HFFc6 (cell line): ENCODE measurements at places on chromosomes 5 and 9. TPM values are rescaled to one million over a fixed set of nuclear protein-coding genes. Genes with fewer than 3 reads are reported as not detected.

- DNase-seq, result no peak
Observed at GRCh38 chr5:66671305-66671704, 75.1 kb downstream of the MAST4 start.

DNA sequence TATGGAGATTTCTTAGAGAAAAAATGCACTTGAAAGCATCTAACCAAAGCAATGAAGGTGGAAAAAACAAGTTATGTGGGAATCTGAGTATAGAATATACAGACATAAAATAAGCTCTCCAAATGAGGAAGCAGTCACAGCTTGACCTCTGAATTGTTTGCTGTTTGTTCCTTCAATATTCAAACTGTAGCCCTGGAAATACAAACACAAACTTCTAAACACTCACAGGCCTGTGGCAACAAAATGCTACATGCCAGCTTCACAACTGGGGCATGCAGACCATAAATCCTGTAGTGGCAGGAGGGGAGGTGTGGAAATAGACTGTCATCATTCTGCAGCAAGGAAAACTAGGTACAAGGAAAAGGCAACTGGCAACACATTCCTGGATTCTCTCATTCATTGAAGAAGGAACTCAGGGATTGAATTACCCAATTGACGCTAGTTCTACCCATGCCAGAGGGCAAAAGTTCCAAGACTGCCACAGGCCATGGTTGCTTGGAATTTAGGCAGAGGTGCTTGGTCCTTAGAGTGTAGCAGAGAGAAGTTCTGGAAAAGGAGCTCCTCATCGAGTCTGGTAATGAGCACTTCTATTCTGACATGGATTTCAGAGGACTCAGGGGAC, 349.6 kb downstream of the PDE4D start:
- DNase-seq, result no peak

DNA sequence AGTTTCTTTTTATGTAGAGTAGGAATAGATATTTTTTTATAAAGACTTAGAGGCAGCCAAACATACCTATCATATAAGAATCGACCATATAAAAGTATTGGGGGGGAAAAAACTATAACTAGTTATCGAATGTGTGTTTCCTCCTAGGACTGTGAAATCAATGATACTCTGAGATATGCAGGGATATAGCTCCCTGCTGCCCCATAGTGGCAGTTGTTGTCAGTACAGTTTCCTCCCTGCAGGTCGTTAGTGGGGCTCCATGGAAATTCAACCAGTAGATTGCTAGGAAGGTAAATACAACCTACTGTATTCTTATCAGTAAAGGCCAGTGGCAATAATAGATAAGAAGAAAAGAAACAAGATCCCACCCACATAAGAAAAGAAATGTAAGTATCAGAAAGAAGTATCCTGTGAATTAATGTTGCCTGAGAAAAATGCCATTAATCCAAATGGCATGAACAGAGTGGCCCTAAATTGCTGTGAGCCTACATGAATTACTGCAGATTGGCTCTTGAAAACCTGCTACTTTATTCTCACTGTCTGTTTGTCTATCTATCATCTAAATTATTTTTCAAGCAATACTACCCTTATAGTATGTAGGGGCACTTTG, 136.9 kb upstream of the FBN2 start:
- DNase-seq, result peak; percentile 53

- DNase-seq, result no peak
Observed at GRCh38 chr9:93577078-93577974, 942 bp downstream of the PHF2 start.

DNA sequence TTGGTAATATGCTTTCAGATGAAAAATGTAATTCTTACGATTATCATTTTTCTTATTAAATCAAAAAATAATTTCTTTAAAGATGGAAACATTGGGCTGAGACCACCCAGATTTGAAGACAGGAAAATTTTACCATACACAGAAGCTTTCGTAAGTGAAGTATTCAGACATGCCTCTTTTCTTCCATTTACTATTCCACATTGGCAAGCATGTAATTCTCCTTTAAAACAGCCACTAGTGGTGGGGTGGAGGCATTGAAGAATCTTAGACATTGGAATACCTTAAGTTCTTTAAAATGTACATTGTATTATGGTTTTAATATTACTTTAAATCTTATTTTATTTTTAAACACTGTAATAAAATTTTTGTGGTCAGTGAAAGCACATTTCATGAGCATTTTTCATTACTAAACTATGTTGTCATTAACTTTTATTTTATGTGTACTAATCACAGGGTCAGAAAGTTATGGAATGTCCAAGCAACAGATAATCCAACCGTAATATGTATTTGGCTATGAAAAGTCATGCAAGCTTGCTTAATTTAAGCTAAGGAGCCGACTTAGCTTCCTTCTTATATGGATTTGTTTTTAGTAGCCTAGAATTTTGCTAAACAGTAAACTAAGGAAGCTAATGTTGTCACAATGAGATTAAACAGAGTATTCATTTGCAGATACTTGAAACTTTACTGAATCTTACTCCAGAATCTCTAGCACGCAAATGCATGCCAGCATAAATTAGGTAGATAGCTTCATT, 97.4 kb upstream of the ALDH1A1 start:
- peak; percentile 76 for DNase-seq

DNA sequence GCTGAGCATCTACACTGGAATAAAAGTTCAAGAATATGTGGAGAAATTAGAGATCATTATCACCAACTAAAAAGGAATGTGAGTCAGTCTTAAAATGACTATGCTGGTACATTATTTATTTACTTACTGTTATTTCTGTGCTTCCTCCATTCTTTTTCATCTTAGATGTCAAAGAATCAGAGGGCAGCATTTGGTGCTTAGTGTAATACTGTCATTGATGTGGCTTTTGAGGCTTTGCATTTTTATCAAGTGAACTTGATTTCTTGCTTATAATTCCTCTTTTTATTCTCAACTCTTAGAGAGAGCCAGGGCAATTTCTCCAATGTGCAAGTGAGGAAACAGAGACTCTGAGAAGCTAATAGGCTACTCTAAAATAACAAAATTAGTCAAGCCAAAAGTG, 163.7 kb upstream of the TRPC7 start:
- peak; percentile 13 for DNase-seq

DNA sequence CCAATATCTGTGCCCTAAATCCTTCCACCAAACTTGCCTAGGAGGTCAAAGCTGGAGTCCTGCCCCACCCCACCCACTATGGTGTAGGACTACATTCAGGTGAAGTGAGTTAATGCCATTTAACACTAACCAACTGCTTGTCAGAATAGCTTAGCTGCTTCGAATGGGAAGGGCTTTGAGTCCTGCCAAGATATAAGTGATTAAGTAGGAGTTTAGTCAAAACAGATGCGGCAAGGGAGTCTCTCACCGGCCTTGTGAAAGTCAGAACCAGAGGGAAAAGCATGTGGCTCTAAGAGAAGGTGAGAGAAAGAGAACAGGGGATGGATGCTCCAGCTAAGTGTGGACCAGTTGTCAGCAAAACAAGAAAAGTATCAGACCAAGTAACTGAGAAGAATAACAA, 132.6 kb downstream of the SPOCK1 start:
- DNase-seq, result no peak

DNA sequence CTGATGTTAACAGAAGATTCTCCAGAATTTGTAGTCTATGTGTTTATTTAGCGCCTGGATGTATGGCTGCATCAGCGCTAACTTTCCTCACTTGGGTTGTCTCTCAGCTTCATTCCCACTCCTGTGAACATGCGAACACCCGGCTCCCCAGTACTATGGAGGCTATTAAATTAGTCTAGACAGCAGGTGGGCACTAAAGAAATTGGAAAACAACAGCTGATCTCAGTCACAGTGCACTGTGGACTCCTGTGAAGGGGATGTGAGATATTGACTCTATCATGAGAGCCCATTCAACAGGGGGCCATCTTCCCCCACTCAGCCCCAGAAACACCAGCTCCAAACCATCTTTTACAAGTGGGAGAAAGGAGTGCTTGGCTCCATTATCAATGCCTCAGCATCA, 471.0 kb downstream of the KDM4C start:
- no peak for DNase-seq

GRCh38 chr5:139148306-139148705, 49.9 kb downstream of the SIL1 start:
- DNase-seq, result no peak

DNA sequence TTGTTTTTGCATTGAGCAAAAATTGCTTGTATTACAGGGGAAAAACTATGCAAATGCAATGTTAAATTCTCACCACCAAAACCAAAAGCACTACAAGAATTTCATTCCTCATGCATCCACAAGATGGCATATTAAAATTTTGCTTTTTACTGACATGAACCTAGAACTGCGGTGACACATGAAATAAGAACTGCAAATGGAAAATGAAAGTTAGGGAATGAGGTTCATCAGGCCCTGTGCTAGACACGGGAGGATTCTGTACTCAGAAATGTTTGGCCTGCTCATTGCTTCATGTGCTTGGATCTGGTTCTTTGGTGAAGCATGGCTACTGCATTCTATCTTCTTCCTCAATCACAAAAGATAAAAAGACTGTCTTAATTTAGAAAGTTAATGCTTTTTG, 9.1 kb upstream of the RFK start:
- peak; percentile 78 for DNase-seq

DNA sequence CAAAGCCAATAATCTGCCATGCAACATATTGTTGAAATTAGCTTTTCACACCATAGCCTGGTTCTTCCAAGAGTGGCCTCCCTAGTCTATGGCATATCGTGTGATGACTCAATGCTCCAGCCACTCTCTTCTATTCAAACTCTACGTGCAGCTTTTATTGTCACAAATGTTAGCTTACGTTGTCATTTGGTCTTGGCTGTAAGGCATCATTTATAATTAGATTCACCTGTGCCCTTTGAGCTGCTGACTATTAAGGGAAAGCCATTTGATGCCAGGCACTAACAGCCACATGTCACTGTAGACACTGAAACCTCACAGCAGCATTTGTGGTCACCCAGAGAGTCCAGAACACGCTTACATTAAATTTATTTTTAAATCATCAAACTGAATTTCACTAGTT, 66.8 kb downstream of the APBA1 start:
- DNase-seq, result no peak

GRCh38 chr5:115151208-115151805, 18.4 kb downstream of the TRIM36 start:
- no peak for DNase-seq

GRCh38 chr5:138790684-138791083, 37.5 kb downstream of the CTNNA1 start:
- DNase-seq, result peak; percentile 39

GRCh38 chr9:68560071-68560844, 19.6 kb upstream of the TMEM252 start:
- no peak for DNase-seq

DNA sequence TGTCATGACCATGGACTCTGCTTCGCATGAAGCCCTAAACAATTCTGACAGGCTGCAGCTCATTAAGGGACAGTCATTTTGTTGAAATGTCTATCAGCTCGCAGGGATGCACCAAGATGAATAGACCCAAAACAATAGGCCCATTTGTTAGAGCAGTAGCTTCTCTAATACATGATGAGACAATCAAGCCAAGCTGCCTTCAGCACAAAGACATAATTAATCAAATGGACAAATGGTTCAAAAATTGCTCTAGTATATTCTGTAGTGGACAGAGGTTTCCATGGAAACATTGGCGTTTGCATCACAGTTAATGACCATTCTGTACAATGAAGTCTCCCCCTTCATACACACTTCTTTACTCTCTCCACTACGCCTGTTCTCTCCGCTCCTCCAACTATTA, 274.6 kb downstream of the ANXA1 start:
- no peak for DNase-seq

DNA sequence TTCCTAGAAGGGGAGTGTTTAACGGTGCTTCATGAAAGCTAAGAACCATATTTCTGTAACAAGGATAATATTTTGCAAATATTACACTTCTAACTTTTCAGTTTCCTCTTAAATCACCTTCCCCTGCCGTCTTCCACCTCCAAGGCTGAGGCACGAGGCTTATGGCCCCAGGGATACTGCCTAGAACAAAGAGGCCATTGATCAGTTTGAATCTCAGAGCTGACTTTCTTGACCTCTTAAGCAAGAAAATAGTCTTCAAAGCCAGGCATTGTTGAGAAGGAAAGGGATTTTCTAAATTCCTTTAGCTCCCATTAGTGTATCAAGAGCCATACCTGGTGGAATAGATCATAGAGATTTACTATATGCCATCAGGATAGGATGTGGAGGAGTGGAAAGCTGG, 566.2 kb downstream of the BNC2 start:
- no peak for DNase-seq

DNA sequence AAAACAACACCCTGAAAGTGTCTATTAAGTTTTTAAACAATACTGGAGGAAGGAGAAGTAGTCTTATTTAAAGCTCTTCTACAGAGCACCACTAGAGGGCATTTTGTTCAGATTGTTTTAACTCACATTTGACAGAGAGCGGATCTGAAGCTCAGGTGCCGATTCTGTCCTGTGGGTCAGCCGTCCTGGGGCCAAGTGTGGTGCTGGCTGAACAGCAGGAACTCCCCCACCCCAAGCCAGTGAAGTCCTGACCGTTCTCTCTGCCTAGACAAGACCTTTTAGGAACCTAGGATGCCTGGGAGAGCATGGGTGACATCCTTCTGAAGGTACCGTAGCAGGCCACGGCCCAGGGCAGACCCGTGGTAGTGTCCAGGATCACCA, 3.9 kb downstream of the EXOC3 start:
- peak; percentile 42 for DNase-seq

DNA sequence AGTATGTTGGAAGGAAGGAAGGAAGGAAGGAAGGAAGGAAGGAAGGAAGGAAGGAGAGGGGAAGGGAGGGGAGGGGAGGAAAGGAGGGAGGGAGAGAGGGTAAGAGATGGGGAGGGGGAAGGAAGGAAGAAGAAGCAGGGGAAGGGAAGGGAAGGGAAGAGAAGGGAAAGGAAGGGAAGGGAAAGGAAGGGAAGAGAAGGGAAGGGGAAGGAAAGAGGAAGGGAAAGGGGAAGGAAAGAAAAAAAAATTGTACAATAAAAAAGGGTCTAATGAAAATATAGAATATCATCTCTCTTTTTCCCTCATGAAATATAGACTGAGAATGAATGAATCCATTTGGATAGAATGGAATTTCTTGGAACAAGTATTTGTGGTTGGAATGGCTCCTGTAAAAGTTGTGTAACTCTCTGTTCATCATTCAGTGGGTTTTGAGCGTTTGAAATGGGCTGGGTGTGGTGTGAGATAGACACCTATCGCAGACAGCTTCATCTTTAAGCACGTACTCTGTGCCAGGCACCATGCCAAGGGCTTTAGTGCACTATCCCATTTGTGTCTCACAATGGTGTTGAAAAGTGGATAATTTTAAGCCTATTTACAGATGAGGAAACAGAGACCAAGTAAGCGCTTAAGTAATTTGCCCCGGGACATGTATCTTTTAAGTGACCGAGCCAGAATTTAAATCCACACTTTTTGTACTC, 11.6 kb upstream of the PAPPA start:
- no peak for DNase-seq

FGF1 gene
- total RNA-seq, result 32.5 to 39.5 TPM (median 38.5 TPM) in 3 replicates

SLC34A1 gene
- total RNA-seq, result not detected in 2 replicates

PCDHAC1 gene
- not detected in 3 replicates for total RNA-seq

ISL1 gene
- total RNA-seq, result 0.72 to 4.1 TPM (median 3.9 TPM) in 3 replicates

FGFR4 gene
- total RNA-seq, result 0.14 to 0.53 TPM (median 0.50 TPM) in 3 replicates

GLRA1 gene
- not detected in 3 replicates for total RNA-seq

C7 gene
- not detected in 3 replicates for total RNA-seq

PCDHGA4 gene
- total RNA-seq, result 3.1 to 5.1 TPM (median 3.5 TPM) in 3 replicates

SH2D3C gene
- total RNA-seq, result not detected in 3 replicates
